ENCODE measurements at places on chromosomes 2 and 18.

- DNase-seq, result no peak
Measured at GRCh38 chr2:236865052-236865451, 220.6 kb upstream of the COPS8 start.

- DNase-seq, result no peak
Measured at GRCh38 chr2:237479747-237480146, 7.3 kb upstream of the MLPH start.

DNA sequence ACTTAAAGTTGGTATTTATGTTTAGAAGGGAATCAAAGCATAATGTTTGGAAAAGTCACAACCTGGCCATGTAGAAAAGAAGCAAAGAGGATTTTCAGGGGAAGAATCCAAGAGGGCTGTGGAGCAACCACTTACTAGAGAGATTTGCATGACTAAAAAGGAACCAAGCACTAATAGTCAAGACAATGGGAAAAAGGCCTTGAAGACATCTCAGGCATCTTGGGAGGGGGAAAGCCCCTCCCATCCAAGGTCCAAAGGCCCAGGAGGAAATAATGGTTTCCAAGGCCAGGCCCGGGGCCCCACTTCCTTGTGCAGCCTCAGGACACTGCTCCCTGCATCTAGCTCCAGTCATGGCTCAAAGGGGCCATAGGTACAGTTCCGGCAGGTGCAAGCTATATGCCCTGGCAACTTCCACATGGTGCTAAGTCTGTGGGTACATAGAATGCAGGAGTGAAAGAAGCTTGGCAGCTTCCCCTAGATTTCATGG lies 128.1 kb downstream of the EIPR1 start:
- DNase-seq, result no peak

DNA sequence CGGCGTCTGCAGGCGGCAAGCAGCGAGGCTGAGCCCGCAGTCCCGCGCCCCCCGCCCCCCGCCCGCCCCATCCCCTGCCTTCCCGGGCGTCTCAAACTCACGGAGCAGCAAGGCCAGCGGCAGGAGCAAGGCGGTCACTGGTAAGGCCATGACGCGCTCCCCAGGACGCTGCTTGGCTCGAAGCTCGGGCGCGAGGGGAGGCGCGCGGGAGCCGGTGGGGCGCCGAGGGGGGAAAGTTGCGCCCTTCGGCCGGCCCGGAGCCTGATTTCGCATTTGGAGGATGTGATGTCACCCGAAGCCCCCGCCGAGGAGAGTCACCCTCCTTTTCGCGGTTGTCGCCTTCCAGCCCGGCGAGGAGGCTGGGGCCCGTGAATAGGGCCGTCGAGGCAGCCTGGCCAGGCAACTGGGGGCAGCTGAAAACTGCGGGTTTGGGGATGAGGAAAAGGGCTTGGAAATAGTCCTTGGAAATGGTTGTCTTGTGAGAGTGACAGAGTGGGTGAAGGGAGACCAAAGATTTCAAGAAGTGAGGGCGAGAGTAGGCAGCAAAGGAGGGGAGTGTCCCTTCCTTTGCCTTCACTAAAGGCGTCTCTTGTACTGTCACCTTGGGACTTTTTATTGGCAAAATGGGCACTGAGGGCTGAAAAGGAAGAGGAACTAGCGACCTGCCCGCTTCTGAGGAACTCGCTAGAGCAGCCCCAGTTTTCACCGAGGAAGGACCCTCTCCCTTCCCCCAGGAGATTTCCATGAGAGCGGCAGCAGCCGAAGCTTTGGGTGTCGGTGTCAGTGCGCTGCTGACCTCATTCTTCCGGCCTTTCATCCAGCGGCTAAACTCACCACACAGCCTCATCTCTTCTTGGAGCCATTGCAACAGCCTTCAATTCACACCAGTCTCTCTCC lies at the start of gene CD8A:
TSS of gene CD8A (minus strand) at position 238 of the 897 bp plus-strand sequence. CDS start at position 150, 88 bp downstream.
- peak; percentile 10 for DNase-seq

DNA sequence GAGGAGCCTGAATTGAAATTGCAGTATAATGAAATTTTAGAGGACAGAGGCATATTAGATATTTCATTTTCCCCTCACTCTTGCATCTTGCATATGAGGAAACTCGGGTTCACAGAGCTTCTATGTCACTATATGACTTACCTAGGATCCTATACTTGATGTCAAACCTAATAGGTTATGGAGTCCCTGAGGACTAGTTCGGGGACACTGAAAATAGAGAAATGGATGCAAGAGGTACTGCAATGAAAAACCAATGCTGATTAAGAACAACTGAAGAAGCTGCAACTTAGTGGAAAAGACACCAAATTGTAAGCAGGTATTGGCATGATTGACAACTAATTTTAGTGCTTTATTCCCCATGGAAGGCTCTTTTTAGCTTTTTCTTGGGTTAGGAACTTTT lies 210.1 kb downstream of the IKZF2 start:
- DNase-seq, result no peak

- no peak for DNase-seq
Measured at GRCh38 chr2:236038096-236038495, 130.1 kb downstream of the GBX2 start.
